ENCODE measurements at places on chromosomes 7 and 10. TPM values are rescaled to one million over a fixed set of nuclear protein-coding genes. Genes with fewer than 3 reads are reported as not detected.

Gene PPP1R3C
- polyA plus RNA-seq: 16.8 TPM

Gene GIMAP6
- polyA plus RNA-seq: 12.0 TPM

Gene SPDYE5
- 10.2 TPM for polyA plus RNA-seq

Gene OR9A4
- polyA plus RNA-seq: not detected

Gene CYP3A7
- polyA plus RNA-seq: not detected

- DNase-seq: no peak
Measured at GRCh38 chr7:36071605-36072004, 81.4 kb upstream of the EEPD1 start.

DNA sequence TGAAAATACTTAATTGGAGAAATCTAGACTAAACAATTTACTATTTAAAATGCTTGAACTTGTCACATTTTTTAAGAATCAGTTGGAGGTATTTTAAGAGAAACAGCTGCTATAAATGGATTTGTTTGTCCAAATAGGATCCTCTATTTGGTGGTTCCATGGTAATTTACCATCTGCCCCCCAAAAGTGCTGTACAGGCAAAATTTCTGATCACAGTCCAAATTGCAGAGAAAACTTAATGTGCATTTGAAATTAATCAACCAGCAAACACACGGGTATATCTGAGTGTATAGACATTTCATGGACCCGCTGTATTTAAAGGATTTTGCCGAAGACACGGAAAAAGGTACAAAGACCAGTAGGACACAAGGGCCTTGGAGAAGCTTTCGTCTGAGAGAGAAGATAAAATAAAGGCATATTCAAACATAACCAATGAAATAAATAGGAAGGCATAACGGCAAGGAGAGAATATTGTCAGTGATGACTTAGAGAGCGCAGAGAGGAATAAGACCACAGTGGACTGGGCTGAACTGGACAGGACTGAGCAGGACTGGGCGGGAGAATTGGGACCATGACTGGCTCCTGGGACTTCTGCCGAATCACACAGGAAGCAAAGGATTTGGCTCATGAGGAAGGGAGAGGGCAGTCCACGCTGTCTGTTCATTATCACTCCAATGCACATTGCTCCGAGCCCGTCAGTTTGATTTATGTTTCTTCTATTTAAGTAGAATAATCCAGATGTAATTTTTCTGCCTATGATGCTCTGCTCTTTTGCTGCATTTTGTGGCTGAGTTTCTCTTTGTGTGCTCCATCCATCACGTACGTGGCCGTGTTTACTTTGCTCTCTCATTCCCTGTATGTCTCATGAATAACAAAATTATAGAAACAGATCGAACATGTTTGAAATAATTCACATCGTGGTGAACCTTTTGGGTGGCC lies 112.8 kb downstream of the PRLHR start:
- no peak for DNase-seq

DNA sequence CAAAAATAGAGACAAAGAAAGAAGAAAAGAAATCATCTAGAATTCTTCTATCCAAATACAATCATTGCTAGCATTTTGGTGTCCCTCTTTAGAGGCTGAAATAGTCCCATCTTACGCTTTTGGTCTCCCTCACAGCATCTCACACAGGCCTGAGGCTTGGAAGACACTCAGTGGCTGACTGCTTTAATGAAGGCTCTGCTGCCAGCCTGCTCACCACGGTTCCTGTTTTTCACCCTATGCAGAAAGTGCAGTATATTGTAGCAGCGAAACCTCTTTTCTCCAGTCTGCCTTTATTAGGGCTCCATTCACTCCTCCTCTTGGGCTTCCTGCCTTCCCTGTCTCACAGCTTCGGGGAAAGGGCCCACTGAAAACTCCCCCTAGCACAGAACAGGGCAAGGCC lies 102.2 kb downstream of the JCAD start:
- DNase-seq: no peak

GRCh38 chr7:152568972-152569371 lies 107.0 kb downstream of the XRCC2 start:
- no peak for DNase-seq

DNA sequence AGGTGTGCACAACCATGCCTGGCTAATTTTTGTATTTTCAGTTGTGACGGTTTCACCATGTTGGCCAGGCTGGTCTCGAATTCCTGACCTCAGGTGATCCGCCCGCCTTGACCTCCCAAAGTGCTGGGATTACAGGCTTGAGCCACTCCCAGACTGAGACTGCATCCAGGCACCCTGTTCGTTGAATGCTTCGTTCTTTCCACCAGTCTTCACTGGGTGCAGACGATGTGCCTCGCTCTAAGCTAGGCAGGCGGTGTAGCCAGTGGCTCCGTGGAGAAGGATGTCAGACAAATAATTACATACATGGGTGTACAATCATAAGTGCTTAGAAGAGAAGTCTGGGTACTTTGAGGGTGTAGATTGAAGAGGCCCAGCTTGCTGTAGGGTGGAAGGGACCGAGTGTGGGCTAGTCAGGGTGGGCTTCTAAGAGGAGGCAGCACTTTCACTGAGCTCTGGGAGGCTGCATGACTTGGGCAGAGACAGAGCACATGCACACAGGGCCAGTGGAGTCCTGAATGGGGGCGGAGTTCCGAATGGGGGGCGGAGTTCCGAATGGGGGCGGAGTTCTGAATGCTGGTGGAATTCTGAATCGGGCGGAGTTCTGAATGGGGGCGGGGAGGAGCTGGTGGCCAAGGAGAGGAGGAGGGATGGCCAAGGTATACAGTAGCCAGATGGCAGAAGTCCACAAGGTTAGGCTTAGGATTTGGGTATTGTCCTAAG lies 74.3 kb downstream of the COL26A1 start:
- no peak for DNase-seq

DNA sequence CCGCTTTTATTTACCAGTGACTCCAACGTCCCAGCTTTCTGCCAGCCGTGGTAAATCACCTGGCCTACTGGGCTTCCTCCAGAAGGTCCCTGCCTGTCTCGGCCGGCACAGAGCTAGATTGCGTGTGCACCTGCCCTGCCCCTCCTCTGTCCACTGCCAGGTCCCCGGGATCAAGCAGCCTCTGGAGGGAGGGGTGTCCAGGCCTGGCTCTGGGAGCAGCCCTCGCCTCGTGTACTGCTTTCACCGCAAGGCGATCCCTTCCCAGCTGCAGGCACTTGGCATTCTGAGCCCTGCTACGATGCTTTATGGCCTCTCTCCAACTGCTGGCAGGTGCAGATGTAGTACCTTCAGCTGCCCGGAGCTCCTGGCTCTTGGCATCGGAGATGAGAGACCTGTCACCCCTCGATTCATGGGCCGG lies 7.4 kb downstream of the SLC29A3 start:
- peak; percentile 50 for DNase-seq

DNA sequence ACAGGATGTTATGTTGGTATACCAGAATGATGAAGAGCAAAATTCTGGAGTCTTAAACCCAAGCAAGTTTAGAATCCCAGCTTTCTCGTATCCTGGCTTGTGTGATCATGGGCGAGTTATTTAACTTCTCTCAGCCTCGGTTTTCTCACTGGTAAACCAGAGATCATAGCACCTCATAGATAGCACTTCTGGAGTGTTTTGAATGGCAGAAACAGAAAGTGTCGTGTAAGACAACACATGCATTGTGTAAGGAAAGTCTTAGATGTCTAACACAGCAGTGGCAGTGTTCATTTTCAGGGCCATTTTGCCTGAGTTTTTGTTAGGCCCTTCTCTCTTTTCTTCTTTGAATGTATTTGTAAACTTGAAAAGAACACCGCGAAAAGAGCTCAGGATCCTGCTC lies 465.1 kb downstream of the AUTS2 start:
- DNase-seq: no peak
